ENCODE measurements at places on chromosomes 12 and 14. TPM values are rescaled to one million over a fixed set of nuclear protein-coding genes. Genes with fewer than 3 reads are reported as not detected.
A peak's percentile ranks its signal among the peaks of the same experiment; 100 is the strongest.

- no peak overlapping the region for H3K27ac ChIP-seq
- H3K27me3 ChIP-seq = no peaks in the 10 kb centered on the region
- no peaks in the 10 kb centered on the region for H3K4me1 ChIP-seq
- H3K36me3 ChIP-seq = no peaks in the 10 kb centered on the region
- H3K4me3 ChIP-seq = no peak overlapping the region
- no peak for DNase-seq
Observed at GRCh38 chr12:106145539-106146447, 7.0 kb upstream of the NUAK1 start.

KLHL33 gene
- polyA plus RNA-seq = 0.25 TPM

- H3K4me3 ChIP-seq = no peak overlapping the region
- H3K27ac ChIP-seq = no peak overlapping the region
- H3K36me3 ChIP-seq = no peaks in the 10 kb centered on the region
- no peak for DNase-seq
- peaks cover 26% of the 10 kb centered on the region for H3K4me1 ChIP-seq
Observed at GRCh38 chr12:122089077-122089476, 10.5 kb downstream of the MLXIP start.

GRCh38 chr14:76908834-76909233 lies 82.6 kb downstream of the LRRC74A start:
- peaks cover 48% of the 10 kb centered on the region for H3K4me1 ChIP-seq
- no peaks in the 10 kb centered on the region for H3K36me3 ChIP-seq
- peak overlapping the region; percentile 48 for H3K27ac ChIP-seq
- DNase-seq = peak; percentile 90
- no peak overlapping the region for H3K4me3 ChIP-seq

DNA sequence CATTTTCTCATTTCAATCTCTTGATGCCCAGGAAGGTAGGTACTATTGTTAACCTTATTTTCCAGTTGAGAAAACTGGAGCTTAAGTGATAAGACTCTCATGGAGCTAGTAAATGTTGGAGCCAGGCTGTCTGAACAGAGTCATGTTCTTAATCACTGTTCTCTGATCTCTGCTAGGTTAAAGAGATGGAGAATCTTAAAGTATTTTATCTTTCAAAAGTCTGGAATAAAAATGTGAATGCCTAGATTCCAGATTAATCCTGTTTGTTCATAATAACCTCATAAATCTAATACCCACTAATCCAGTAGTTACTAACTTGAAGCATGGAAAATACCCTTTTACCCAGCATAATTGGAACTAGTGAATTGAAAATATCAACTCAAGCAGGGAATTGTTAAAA lies 341.0 kb upstream of the RGS6 start:
- H3K4me1 ChIP-seq = peaks cover 3% of the 10 kb centered on the region
- H3K27ac ChIP-seq = no peak overlapping the region
- DNase-seq = no peak
- H3K36me3 ChIP-seq = peaks cover 8% of the 10 kb centered on the region
- H3K27me3 ChIP-seq = no peaks in the 10 kb centered on the region

- no peak overlapping the region for H3K4me3 ChIP-seq
- no peaks in the 10 kb centered on the region for H3K27me3 ChIP-seq
- no peak overlapping the region for H3K27ac ChIP-seq
- H3K4me1 ChIP-seq = peaks cover 14% of the 10 kb centered on the region
Observed at GRCh38 chr12:93127582-93128331, 198.7 kb upstream of the EEA1 start.

DNA sequence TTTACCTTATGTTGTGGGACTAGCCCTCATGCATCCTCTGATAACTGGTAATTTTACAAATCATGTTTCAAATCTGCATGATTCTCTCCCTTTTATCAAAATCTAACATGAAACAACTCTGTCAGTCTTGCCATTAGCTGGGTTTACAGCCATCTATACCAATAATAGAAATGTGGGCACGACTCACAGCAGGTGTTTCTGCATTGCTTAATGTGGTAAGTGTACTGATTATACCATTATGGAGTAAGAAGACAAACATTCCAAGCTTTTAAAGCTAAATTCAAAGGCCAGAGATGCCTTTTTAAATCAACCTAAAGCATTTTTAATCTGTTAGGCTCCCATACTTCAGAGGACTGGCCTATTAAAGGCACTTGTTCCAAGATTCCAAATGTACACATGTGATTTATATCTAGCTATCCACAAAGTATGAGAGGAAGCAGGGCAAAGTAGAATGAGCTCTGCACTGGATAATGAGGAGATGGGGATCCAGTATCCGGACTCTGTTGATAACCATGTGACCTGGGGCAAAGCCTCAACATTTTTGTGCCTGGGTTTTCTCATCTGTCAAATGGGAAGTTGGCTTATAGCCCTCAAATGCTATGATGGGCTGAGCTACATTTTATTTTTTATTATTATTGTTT lies 52.3 kb upstream of the FUT8 start:
- no peak for DNase-seq
- H3K27ac ChIP-seq = no peak overlapping the region
- H3K36me3 ChIP-seq = no peaks in the 10 kb centered on the region
- peaks cover 30% of the 10 kb centered on the region for H3K4me1 ChIP-seq

SALL2 gene
- polyA plus RNA-seq = 0.39 TPM

GRCh38 chr12:51390457-51390856 lies 749 bp downstream of the GALNT6 start:
- DNase-seq = no peak
- H3K4me1 ChIP-seq = peaks cover 70% of the 10 kb centered on the region
- no peak overlapping the region for H3K4me3 ChIP-seq
- H3K27ac ChIP-seq = no peak overlapping the region

RNASE4 gene
- 1.8 TPM for polyA plus RNA-seq

GRCh38 chr14:102853648-102854047 lies 68.8 kb upstream of the AMN start:
- DNase-seq = no peak
- H3K36me3 ChIP-seq = no peaks in the 10 kb centered on the region
- no peak overlapping the region for H3K4me3 ChIP-seq
- no peak overlapping the region for H3K27ac ChIP-seq

DNA sequence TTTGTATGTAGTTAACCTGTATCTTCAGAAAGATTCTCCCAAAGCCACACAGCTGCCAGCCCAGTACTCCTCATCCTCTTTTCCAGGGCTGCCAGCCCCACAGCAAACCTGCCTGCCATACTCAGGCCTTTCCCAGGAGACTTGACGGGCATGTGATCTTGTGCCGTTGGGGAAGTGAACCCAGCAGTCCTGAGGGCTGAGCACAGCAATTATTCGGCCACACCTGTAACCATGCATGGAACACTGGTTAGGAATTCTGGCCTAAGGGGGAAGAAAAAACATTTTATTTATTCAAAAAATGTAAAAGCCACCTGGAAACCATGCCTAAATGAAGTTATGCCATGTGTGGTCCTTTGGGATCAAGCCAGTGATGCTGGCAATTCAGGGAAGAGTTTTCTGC lies 145.3 kb downstream of the GRIN2B start:
- peaks cover 3% of the 10 kb centered on the region for H3K27me3 ChIP-seq
- no peak overlapping the region for H3K27ac ChIP-seq
- no peak for DNase-seq
- no peaks in the 10 kb centered on the region for H3K4me1 ChIP-seq
- no peaks in the 10 kb centered on the region for H3K36me3 ChIP-seq
- no peak overlapping the region for H3K4me3 ChIP-seq

RNASE3 gene
- not detected for polyA plus RNA-seq

DNA sequence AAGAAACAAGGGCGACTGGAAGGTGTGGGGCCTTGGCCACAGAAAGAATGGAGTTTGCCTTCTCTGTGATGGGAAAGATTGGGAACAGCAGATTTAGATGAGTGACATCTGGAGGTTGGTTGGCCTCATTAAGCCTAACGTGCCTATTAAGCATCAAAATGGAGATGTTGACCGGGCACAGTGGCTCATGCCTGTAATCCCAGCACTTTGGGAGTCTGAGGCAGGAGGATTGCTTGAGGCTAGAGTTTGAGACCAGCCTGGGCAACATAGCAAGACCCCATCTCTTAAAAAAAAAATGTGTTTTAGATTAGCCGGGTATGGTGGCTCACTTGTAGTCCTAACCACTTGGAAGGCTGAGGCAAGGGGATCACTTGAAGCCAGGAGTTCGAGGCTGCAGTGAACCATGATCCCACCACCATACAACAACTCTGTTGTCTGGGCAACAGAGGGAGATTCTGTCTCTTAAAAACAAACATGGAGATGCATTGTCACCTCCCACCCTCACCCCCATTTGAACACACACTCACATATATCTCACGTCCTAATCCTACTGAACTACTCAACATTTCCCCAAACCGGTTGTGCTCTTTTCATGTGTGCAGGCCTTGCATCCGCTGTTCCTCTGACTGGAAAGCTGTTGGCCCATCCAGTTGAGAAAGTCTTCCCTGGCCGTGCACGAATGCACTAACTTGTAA lies 172.1 kb downstream of the ETV6 start:
- H3K36me3 ChIP-seq = peaks cover 4% of the 10 kb centered on the region
- no peak overlapping the region for H3K4me3 ChIP-seq
- no peak for DNase-seq
- H3K27me3 ChIP-seq = no peaks in the 10 kb centered on the region
- H3K27ac ChIP-seq = peak overlapping the region; percentile 60

DNA sequence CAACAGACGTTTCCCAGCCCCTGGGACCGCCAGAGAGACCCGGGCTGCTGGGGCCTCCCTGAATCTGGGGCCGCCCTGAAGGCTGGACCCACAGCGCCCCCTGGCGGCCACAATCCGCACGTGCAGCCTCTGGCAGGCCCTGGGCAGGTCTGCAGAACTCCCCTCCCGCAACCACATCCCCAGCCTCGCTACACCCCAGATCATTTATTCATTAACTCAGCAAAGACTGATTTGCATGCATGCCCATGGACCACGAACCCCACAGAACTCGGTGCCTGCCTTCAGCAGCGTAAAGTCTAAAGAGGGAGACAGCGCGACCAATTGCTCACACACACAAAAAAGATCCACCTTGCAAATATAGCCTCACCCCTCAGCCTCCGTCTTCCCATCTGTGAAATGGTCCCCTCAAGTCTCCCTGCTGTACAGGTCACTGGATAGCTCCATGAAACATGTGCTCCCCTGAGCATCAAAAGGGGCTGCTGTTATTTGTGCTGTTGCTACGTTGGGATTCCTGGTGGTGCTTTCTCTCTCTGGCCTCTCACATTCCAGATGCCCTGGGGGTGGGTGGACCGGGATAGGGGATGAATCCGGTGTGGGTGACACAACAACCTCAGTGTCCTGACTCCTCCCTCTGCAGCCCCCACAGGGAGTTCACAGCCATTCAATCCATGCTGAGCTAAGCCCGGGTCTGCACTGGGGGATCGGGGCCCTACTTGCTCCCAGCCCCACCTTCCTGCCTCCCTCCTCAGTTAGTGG lies 96.4 kb downstream of the SCARB1 start:
- H3K27me3 ChIP-seq = no peaks in the 10 kb centered on the region
- no peak overlapping the region for H3K27ac ChIP-seq
- peaks cover 11% of the 10 kb centered on the region for H3K4me1 ChIP-seq
- H3K36me3 ChIP-seq = no peaks in the 10 kb centered on the region
- DNase-seq = peak; percentile 80
- no peak overlapping the region for H3K4me3 ChIP-seq

GRCh38 chr12:50640321-50640939 lies 123.5 kb upstream of the ATF1 start:
- no peak overlapping the region for H3K4me3 ChIP-seq
- no peak for DNase-seq
- H3K4me1 ChIP-seq = peaks cover 5% of the 10 kb centered on the region
- H3K27ac ChIP-seq = no peak overlapping the region
- H3K27me3 ChIP-seq = no peaks in the 10 kb centered on the region
- no peaks in the 10 kb centered on the region for H3K36me3 ChIP-seq

GRCh38 chr14:89425931-89426330 lies 8.9 kb upstream of the FOXN3 start:
- no peaks in the 10 kb centered on the region for H3K36me3 ChIP-seq
- H3K4me1 ChIP-seq = peaks cover 50% of the 10 kb centered on the region
- H3K4me3 ChIP-seq = no peak overlapping the region
- H3K27me3 ChIP-seq = no peaks in the 10 kb centered on the region
- no peak for DNase-seq

ZFHX2 gene
- polyA plus RNA-seq = 0.21 TPM

GRCh38 chr12:64077922-64078321 lies 144.2 kb downstream of the KICS2 start:
- no peaks in the 10 kb centered on the region for H3K4me1 ChIP-seq
- H3K36me3 ChIP-seq = no peaks in the 10 kb centered on the region
- H3K27ac ChIP-seq = no peak overlapping the region

SLCO1C1 gene
- polyA plus RNA-seq = not detected

GRCh38 chr12:61272441-61272840 lies 987.8 kb upstream of the USP15 start:
- no peaks in the 10 kb centered on the region for H3K4me1 ChIP-seq
- H3K36me3 ChIP-seq = no peaks in the 10 kb centered on the region
- no peak for DNase-seq
- H3K4me3 ChIP-seq = no peak overlapping the region
- H3K27ac ChIP-seq = no peak overlapping the region
- no peaks in the 10 kb centered on the region for H3K27me3 ChIP-seq

POTEM gene
- not detected for polyA plus RNA-seq

GRCh38 chr12:94567761-94568160 lies 82.6 kb downstream of the TMCC3 start:
- no peaks in the 10 kb centered on the region for H3K36me3 ChIP-seq
- no peak overlapping the region for H3K27ac ChIP-seq
- no peak for DNase-seq
- no peak overlapping the region for H3K4me3 ChIP-seq
- H3K4me1 ChIP-seq = no peaks in the 10 kb centered on the region
- no peaks in the 10 kb centered on the region for H3K27me3 ChIP-seq

DNA sequence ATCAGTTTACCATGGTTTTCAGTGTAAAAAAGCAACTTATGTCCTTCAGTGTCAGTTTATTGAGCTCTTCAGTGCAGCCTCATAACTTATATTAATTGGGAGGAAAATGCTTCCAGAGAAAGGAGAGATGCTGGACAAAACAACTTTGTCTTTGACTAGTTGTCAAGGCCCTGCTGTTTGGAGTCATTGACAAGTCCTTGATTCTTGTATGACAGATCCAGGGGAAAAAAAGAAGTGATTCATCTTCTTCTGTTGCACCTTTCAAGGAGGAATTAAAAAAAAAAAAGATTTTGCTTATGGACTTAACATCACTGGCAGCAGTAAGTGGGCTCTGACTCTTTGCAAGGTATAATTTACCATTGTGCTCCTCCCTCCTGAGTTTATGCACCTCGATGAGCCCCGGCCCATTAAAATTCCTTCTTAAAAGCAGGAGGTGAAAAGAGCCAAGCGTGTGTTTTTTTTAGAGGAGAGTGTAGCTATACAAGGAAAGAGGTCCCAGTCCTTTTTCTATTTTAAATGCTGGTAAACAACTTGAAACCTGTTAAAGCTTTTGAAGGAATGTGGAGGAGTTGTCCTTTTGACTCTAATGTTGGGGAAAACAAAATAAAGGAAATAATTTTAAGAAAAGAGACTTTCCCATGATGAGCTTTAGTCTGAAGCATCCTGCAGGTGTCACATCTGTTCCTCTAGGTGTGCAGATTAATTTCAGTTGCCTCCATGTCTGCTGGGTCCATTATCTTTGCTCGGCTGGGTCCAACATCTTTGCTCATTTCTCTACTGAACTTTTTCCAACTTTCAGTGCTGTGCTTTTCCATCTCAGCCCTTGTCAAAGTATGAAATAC lies 431.6 kb downstream of the RAD51B start:
- peak; percentile 57 for DNase-seq
- H3K4me1 ChIP-seq = peaks cover 46% of the 10 kb centered on the region
- no peak overlapping the region for H3K4me3 ChIP-seq
- peak overlapping the region; percentile 73 for H3K27ac ChIP-seq
- H3K36me3 ChIP-seq = no peaks in the 10 kb centered on the region

C12orf60 gene
- polyA plus RNA-seq = 0.25 TPM

- H3K27me3 ChIP-seq = no peaks in the 10 kb centered on the region
- H3K36me3 ChIP-seq = no peaks in the 10 kb centered on the region
- H3K27ac ChIP-seq = no peak overlapping the region
Observed at GRCh38 chr14:38248321-38249028, 7.4 kb downstream of the CLEC14A start.

TAS2R19 gene
- 0.42 TPM for polyA plus RNA-seq
